Uterine smooth muscle cell (primary cell): ENCODE measurements at places on chromosomes 16 and 17. TPM values are rescaled to one million over a fixed set of nuclear protein-coding genes. Genes with fewer than 3 reads are reported as not detected.

CLEC19A gene
- total RNA-seq = not detected in 2 replicates

ZMYND15 gene
- not detected in 2 replicates for total RNA-seq

TTLL6 gene
- total RNA-seq = not detected in 2 replicates

ABCA10 gene
- 0.44 and 1.00 TPM in 2 replicates for total RNA-seq

HSF4 gene
- total RNA-seq = 5.2 and 14.0 TPM in 2 replicates

PABPN1L gene
- total RNA-seq = not detected in 2 replicates

NPIPA7 gene
- total RNA-seq = 0.75 and 1.2 TPM in 2 replicates

CSF3 gene
- total RNA-seq = 0.25 and 1.4 TPM in 2 replicates

KRT33A gene
- not detected in 2 replicates for total RNA-seq

RNFT1 gene
- 12.4 and 13.1 TPM in 2 replicates for total RNA-seq

VWA3A gene
- total RNA-seq = 0.11 and 0.12 TPM in 2 replicates

KRTAP9-8 gene
- not detected in 2 replicates for total RNA-seq

CAMTA2 gene
- 4.6 and 8.6 TPM in 2 replicates for total RNA-seq

TMEM186 gene
- total RNA-seq = 6.5 and 7.4 TPM in 2 replicates

EFCAB5 gene
- 0.22 and 0.37 TPM in 2 replicates for total RNA-seq

PRAC2 gene
- total RNA-seq = not detected in 2 replicates

ADAP2 gene
- 1.1 and 3.0 TPM in 2 replicates for total RNA-seq

ETV4 gene
- 2.9 and 4.4 TPM in 2 replicates for total RNA-seq

RNF151 gene
- not detected in 2 replicates for total RNA-seq

TEX14 gene
- total RNA-seq = under 0.01 and 0.11 TPM in 2 replicates

HES7 gene
- total RNA-seq = not detected in 2 replicates

PPL gene
- 0.44 and 0.75 TPM in 2 replicates for total RNA-seq

NME3 gene
- 34.6 and 65.0 TPM in 2 replicates for total RNA-seq

GRAPL gene
- total RNA-seq = not detected in 2 replicates

FGF11 gene
- 0.77 and 1.7 TPM in 2 replicates for total RNA-seq

GPT2 gene
- total RNA-seq = 17.9 and 24.6 TPM in 2 replicates

ARL5C gene
- total RNA-seq = not detected in 2 replicates

KRT36 gene
- total RNA-seq = 0.11 and 0.12 TPM in 2 replicates

CRHR1 gene
- not detected in 2 replicates for total RNA-seq

CACNG1 gene
- not detected in 2 replicates for total RNA-seq

IGFALS gene
- total RNA-seq = under 0.01 and 0.50 TPM in 2 replicates

IFI35 gene
- 26.0 and 32.0 TPM in 2 replicates for total RNA-seq

CYTH1 gene
- 9.0 and 10.5 TPM in 2 replicates for total RNA-seq

SLC16A11 gene
- total RNA-seq = 0.11 and 0.12 TPM in 2 replicates

DNASE1L2 gene
- total RNA-seq = 0.44 and 0.87 TPM in 2 replicates

TBX4 gene
- total RNA-seq = under 0.01 TPM in 1 of 2 replicates, not detected in the other

PLD6 gene
- total RNA-seq = 4.5 and 6.4 TPM in 2 replicates

KLHL10 gene
- total RNA-seq = 0.12 TPM in 1 of 2 replicates, not detected in the other

FTSJ3 gene
- 63.1 and 73.0 TPM in 2 replicates for total RNA-seq

MTSS2 gene
- total RNA-seq = 15.6 and 22.7 TPM in 2 replicates

OR1G1 gene
- not detected in 2 replicates for total RNA-seq

INCA1 gene
- 0.11 and 0.37 TPM in 2 replicates for total RNA-seq

KRT31 gene
- total RNA-seq = not detected in 2 replicates

NT5M gene
- total RNA-seq = 2.2 and 3.7 TPM in 2 replicates

CX3CL1 gene
- total RNA-seq = under 0.01 TPM in 1 of 2 replicates, not detected in the other

VMP1 gene
- total RNA-seq = 167 and 245 TPM in 2 replicates

GAST gene
- total RNA-seq = not detected in 2 replicates

MSL1 gene
- 45.9 and 47.5 TPM in 2 replicates for total RNA-seq

FBXL16 gene
- 0.37 and 0.44 TPM in 2 replicates for total RNA-seq

GDPD3 gene
- total RNA-seq = 0.55 and 1.1 TPM in 2 replicates

LRRC59 gene
- total RNA-seq = 169 and 297 TPM in 2 replicates

BICDL2 gene
- under 0.01 and 0.25 TPM in 2 replicates for total RNA-seq

PDIA2 gene
- total RNA-seq = 0.12 TPM in 1 of 2 replicates, not detected in the other

NUPR1 gene
- 12.1 and 30.9 TPM in 2 replicates for total RNA-seq

EIF3C gene
- total RNA-seq = 108 and 129 TPM in 2 replicates
